ENCODE measurements at places on chromosomes 12 and 14.

DNA sequence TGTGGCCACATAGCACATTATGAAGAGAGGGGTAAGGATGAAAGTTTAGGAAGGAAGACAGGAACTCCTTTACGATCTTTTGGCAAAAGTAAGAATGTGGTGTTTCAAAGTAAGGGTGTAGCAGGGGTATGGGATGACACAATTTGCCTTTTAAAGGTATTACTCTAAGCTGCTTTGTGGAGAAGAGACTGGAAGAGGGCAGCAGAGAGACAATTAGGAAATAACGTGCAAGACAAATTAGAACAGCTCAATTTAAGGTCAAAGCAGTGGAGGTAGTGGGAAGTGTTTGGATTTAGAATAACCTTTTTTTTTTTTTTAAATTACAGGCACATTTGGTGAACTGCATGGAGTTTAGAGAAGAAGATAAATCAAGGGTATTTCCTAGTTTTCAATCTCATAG, 342.6 kb downstream of the NOVA1 start:
- DNase-seq = peak; percentile 3

- no peak for DNase-seq
Observed at GRCh38 chr12:113104953-113105510, 30.5 kb downstream of the RASAL1 start.

GRCh38 chr12:66653796-66654195, 25.1 kb downstream of the GRIP1 start:
- no peak for DNase-seq

GRCh38 chr14:70148351-70148750, 40.4 kb downstream of the SLC8A3 start:
- no peak for DNase-seq

DNA sequence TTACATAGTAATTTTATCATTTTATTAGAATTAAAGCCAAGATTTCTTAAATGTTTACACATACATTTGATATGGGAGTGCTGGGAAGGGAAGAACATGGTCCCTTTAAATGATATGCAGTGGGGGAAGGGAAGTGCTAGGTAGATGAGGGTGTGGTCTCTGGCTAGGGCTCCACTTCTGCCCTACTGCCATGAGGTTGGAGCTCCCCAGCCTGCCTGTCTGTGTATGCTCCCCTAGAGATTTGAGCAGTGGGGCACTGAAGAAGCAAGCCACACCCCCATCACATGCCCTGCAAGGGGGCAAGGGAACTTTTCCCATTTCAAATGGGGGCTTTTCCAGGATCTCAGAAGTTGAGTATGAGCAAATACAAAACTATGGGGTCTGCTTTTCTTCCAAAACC, 25.5 kb downstream of the CLECL1 start:
- DNase-seq = no peak

Data from epithelial cell of prostate (primary cell).